ENCODE measurements at places on chromosomes 7 and 10. TPM values are rescaled to one million over a fixed set of nuclear protein-coding genes. Genes with fewer than 3 reads are reported as not detected.

HIP1 gene
- 20.0 TPM for total RNA-seq

PLOD3 gene
- total RNA-seq, result 87.1 TPM

LRCH4 gene
- 10.2 TPM for total RNA-seq

NKX1-2 gene
- total RNA-seq, result not detected

CCAR1 gene
- total RNA-seq, result 73.7 TPM

LRGUK gene
- total RNA-seq, result 0.48 TPM

Data from A549 treated with dexamethasone at 1 μM for 4 hours (cell line).